ENCODE measurements at places on chromosomes 16 and 17.

DNA sequence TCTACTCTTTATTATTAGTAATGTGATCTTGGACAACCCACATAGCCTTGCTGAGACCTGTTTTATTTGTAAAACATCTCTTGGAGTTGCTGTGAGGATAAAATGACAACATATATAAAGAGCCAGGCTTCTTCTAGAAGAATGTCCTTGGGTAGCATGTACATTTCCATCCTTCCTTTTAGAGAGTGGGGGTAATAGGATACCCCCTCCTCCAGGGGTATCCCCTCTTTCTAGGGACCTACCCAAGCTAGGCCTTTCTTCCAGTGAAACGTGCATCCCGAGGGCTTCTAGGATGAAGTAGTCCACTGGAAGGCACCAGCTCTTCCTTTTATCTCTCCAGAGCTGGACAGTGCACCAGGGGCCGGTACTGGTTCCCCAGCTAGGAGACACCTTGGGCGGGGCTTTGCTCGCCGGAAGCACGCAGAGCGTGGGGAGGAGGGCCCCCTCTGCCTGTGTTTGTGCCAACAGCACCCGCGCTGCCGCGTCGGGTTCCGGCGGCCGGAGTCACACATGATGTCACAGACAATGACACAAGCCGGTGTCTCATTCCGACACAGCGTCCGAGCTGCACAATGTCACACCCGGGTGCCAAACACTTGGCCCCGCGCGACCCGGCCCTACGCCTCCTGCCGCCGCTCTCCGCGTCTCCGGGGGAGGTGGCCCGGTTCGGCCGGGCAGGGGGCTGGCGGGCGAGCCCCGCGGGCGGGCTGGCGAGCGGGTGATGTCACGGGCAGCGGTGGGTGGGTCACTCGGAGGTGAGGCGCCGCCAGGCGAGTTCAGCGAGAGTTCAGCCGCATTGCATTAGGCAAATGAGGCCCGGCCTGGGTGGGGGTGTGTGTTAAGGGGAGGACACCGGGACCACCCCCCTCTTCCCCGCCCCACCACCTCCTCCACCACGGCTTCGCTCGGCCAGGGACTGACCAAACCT is 23.4 kb downstream of the GJD3 start:
- peak; percentile 79 for DNase-seq

GRCh38 chr16:63372283-63372682 is 1336.0 kb upstream of the CDH8 start:
- no peak for DNase-seq

- no peak for DNase-seq
Measured at GRCh38 chr17:29294580-29294900, 592 bp upstream of the NUFIP2 start.

DNA sequence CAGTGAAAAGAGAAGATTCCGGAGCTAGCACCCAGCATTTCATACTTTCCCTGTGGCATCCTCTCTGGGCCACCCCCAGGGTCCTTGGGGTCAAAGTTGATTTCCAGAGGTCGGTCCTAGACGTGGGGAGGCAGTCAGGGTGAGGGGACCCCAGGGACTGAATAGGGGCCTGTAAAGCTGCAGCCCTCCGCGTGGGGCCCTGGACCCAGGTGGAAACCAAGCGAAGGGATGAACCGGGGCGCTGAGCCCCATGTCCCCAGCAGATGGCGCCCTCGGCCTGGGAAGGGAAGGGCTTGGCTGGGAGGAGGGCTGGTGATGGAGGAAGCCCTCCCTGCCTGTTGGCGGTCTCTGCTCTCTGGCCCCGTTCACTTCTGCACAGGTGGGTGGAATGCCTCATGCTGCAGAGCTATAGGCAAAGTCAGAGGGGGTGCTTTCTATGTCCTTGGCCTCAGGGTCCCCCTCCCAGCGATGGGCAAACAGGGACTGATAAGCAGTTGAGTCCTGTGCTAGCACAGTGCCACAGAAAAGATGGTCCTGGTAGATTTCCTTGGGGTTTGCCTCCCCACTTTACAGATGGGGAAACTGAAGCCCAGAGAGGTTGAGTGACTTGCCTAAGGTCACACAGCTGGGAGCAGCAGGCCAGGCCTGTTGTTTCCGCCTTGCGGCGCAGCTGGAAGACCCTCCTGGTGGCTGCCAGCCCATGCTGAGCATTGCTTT is 163.4 kb upstream of the CIBAR2 start:
- DNase-seq, result peak; percentile 58

- DNase-seq, result no peak
Measured at GRCh38 chr17:77692571-77693161, 265.8 kb upstream of the TNRC6C start.

DNA sequence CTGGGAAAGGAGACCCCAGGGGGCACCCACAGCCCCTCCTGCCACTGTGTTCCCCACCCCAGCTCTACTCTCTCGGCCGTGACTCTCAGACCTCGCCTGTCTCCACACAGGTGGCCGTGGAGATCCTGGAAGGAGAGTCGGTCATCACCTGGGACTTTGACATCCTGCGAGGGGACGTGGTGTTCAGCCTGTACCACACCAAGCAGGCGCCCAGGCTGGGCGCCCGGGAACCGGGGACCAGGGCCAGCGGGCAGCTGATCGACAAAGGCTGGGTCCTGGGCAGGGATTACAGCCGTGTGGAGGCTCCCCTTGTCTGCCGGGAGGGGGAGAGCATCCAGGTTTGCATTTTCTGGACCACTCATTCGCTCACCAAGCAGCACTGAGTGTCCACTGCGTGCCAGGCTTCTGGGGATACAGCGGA is 25.4 kb downstream of the NAGPA start:
- DNase-seq, result no peak

- no peak for DNase-seq
Measured at GRCh38 chr17:38428643-38429371, 543 bp downstream of the ARHGAP23 start.

DNA sequence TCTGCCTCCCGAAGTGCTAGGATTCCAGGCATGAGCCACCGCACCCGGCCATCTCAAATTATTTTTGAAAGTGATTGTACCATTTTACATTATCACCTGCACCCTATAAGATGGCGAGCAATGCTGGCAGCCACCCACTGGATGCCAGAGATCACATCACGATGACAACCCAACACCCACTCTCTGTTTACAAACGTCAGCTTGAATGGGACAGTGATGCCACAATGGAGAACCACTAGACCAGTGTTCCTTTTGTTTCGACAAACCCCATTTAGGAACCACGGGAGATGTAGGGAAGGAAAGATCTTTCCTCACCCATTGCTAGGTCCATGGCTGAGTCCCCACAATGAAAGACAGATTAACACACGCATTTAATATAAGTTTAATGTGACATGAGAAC is 20.1 kb upstream of the HAPSTR1 start:
- DNase-seq, result no peak

- DNase-seq, result no peak
Measured at GRCh38 chr16:3868967-3869366, 11.5 kb downstream of the CREBBP start.

DNA sequence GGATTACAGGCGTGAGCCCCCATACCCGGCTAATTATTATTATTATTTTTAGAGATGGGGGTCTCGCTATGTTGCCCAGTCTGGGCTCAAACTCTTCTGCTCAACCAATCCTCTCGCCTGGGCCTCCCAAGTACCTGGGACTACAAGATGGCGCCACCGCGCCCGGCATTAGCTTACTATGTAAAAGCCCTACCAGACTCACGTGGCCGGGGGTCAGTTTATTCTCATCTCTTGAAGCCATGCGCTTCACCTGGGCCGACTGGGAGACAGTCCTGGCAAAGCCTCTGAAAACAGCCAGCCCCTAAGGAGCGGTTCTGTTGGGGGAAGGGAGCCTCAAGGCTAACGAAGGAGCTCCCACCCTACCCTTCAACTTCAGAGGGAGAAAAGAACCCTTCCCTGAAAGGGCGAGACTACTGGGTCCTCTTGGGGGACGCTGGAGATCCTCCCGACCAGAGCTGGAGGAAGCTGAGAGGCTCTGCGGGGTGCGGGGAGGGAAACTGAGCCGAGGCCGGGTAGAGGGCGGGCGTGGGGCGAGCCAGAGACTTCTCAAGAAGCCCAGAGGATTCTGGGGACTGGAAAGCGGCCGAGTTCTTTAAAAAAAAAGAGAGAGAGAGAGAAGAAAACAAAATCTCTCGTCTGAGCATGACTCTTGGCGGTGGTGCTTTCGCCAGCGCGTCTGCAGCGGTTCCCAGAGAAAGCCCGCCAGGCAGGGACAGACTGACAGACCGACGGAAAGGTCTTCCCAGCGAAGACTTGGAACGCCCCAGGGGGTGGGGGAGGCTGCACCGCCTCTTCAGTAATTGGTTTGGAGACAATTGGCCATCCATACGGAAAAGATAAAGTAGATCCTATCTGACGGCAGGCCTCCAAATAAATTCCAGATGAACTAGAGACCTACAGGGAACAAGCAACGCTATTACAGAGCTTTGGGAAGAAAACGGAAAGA is 5.6 kb upstream of the TUBG2 start:
- no peak for DNase-seq

DNA sequence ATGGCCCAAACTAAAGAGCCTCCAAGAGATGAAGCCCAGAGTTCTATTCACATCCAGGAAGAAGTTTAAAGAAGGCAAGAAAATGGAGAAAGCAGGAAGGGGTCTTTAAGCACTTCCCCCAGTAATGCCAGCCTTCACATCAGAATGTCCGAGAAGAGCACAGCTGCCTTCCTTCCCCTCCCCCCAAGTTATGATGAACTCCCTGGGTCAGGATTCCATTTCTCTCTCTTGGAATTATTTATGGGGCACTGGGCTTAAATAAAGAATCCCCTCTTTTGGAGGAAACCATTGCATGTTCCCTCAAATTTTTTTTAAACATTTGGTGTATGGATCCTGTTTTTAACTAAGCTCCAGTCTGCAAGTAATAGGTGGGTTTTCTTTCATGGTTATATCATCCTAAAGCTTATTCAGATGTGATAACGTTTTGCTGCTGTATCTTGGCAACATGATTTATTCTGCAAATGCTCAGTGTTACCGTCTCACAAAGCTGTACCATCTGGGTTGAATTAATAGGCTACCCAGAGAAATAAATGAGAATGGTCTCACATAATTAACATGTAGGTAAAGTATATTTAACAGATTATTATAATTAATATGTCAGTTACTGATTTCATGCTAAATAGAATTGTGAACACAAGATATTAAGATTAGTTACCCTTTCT is 160.9 kb upstream of the TOX3 start:
- no peak for DNase-seq

- no peak for DNase-seq
Measured at GRCh38 chr17:2172077-2172851, 117.4 kb downstream of the HIC1 start.

GRCh38 chr16:28554634-28555423 is 1.1 kb downstream of the SGF29 start:
- DNase-seq, result no peak

- DNase-seq, result no peak
Measured at GRCh38 chr16:51638339-51639135, 487.5 kb upstream of the SALL1 start.

DNA sequence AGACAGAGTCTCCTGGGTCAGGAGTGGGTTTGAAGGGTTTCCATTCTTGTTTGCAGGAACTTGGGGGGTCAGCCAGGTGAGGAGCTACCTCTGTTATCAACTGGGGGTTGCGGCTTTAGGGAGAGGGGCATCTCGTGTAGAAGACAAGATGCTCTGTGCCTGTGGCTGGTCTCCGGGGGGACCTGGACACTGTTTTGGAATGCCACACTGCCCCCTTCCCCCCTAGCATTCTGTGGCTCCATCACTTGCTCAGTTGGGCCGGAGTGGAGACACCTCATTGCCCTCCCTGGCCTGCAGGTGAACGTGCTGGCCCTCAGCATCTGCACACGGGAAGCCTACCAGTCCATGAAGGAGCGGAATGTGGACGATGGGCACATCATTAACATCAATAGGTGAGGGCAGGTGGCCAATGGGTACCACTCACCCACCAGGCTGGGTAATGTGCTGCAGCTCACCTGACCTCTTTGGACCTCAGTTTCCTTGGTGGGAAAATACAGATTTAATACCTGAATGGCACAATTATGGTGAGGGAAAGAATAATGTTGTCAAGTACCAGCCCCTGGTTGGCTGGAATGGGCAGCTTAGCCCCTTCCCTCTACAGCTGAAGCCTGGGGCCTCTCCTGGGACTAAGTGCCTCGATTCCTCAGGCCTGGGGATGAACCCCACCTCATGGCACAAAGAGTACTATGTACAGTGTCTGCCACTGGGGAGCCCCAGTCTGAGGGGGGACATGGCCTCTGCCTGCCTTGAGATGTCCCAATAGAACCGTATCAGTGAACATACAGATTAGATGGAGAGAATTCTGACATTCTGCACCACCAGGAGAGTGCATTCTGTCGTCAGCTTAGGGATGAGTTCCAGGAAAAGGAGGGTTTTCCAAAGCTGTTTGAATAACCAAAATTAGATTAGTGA is 3.3 kb upstream of the MRM1 start:
- no peak for DNase-seq

GRCh38 chr17:77299256-77300015 is 158.7 kb downstream of the SEC14L1 start:
- no peak for DNase-seq

- DNase-seq, result no peak
Measured at GRCh38 chr17:63434951-63435571, 11.0 kb downstream of the CYB561 start.

DNA sequence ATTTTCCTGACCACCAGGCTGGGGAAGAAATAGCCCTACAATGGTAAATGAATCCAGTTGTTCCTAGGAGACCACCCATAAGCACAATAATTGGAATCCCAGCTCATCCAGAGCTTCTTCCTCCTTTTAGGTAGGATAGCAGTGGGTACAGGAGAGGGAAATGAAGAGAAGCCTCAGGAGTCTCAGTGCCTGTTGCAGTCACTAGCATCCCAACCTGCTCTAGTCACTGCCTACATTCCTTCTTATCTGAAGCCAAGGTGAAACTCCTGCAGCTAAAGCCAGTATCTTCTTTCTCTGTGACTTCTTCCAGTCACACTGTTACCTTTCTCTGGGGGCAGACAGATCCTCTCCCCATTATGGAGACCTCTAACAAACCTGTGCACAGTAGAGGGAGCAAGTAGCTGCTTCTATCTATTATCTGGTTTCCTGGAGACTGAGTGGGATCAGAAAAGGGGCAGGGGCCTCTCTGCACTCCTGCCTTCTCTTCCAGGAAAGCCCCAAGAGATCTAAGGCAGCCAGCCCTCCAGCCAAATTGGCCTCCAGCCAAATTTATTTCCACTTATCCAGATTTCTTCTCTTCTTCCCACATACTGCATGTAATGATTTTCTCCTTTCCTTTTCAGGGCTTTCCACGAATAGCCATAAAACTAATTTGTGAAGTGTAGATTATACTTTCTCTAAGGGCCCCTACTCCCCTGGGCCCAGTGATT is 85.5 kb downstream of the SSH2 start:
- DNase-seq, result no peak

DNA sequence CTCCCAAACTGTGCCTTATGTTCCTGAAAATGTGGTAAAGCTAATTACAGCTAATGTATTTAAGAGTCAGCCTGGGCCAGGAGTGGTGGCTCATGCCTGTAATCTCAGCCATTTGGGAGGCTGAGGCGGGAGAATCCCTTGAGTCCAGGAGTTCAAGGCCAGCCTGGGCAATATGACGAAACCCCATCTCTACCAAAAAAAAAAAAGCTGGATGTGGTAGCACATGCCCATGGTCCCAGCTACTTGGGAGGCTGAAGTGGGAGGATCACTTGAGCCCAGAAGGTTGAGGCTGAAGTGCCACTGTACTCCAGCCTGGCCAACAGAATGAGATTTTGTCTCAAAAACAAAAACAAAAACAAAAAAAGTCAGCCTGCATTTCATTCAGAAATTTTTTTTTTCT is 33.2 kb upstream of the C17orf78 start:
- no peak for DNase-seq
